Neuronal stem cell (in vitro differentiated cells): ENCODE measurements at places on chromosomes 7 and 10.

GRCh38 chr7:76364198-76364584 is 5.4 kb upstream of the YWHAG start:
- no peak for DNase-seq

DNA sequence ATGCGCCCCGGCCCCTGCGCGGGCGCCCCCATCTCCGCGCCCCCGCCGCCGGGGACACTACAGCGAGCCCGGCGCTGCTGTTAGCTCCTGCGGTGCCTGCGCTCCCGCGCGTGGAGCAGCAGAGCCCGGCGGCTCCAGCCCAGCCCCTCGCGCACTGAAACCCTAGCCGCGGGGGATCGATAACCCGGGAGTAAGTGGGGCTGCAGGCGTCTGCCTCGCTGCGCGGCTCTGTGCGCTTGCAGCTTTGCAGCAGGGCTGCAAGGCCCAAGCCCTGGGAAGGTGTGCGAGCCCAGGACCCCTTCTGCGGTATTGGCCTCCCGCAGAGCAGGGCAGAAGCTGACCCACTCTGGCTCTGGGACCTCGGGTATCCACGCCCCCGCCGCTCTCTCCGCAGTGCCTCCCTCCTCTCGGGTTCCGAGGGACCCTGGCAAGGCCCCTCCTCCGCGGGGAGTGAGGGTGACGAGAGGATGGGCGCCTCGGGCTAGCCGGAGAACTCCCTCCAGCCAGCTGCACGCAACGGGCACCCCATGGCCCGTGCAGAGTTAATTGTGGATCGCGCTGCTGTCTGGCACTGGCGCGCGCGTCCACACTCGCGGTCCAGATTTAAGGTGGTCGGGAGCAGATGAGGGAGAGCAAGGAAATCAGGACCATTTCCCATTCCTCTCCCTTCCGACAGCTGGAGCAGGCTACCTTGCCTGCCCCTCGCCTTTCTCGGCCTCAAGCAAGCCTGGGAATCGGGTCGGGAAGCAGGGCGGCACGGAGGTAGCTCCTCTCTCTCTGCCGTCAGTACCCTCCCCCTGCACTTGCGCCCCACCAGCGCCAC is 2.1 kb downstream of the SHH start:
- no peak for DNase-seq

DNA sequence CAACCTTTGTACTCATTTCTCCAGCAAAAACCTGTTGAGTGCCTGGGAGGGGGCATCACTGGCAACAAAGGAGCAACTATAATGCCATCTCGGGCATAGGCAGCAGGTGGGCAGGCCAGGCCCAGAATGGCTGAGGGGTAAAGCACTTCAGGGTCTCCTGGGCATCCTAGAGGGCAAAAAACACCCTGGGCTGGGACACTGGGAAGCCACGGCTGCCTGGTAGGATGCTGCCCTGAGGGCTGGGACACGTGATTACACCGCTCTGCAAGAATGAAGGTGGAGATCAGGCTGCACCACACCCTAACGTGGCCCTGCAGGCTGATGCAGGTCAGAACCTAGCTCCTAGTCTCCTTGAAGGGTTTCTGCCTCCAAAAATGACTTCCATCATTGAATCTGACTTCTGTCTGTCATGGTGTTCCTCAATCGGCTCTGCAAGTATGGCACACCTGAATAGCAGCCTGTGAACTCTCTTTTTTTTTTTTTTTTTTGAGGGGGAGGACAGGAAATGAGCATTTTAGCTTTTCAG is 4.5 kb upstream of the TRAPPC14 start:
- no peak for DNase-seq

DNA sequence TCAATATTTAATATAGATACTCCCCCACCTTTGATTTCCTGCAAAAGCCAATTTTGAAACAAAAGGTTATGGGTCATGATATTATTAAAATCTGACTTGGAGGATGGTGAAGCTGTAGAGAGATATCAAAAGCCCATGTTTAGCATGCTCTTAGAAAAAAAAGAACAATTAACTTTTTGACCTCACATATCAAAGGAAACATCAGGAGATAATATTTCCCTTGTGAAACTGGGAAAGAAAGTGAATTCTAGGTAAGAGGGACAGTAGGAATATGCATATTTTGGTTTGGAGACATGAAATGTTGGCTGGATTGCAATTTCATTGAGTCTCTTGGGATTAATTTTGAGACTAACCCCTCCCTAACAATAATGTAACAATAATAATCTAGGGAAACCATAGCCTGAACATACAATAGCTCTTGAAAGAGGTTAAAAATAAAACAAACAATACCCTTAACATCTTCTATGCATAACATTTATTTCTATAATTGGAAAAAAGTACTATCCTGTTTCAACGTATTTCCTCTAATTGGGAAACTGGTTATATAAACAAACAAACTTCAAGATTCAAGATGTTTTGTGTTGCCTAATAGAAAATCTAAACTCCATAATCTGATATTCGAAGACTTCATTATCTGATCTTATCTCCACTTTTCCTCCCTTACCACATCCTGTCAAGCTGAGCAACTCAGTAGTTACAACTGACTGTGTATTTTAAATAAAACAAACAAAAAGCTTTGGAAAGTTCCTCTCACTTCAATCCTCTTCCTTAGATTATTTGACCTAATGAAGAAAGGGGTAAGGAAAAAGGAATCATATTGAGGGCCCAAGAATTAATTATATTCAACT is 14.8 kb downstream of the TMEM26 start:
- DNase-seq: no peak

GRCh38 chr10:72645263-72645858 is 19.5 kb upstream of the MICU1 start:
- no peak for DNase-seq

DNA sequence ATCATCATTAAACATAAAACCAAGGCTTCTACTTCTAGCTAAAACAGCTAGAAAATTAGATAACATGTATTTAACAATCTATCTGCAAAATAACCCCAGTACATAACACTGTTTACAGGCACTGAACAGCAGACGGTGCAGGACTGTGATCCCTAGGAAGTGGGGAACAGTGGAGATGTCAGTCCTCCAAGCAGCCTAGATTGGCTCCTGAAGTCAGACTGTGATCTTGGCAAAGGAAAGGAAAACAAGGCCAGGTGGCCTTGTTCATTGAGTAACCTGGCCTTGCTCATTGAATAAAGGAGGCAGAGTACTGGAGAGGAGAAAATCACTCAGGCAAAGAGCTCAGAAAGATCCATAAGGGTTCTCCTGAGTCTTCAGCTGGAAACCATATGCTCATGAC is 77.7 kb upstream of the DIP2C start:
- no peak for DNase-seq

DNA sequence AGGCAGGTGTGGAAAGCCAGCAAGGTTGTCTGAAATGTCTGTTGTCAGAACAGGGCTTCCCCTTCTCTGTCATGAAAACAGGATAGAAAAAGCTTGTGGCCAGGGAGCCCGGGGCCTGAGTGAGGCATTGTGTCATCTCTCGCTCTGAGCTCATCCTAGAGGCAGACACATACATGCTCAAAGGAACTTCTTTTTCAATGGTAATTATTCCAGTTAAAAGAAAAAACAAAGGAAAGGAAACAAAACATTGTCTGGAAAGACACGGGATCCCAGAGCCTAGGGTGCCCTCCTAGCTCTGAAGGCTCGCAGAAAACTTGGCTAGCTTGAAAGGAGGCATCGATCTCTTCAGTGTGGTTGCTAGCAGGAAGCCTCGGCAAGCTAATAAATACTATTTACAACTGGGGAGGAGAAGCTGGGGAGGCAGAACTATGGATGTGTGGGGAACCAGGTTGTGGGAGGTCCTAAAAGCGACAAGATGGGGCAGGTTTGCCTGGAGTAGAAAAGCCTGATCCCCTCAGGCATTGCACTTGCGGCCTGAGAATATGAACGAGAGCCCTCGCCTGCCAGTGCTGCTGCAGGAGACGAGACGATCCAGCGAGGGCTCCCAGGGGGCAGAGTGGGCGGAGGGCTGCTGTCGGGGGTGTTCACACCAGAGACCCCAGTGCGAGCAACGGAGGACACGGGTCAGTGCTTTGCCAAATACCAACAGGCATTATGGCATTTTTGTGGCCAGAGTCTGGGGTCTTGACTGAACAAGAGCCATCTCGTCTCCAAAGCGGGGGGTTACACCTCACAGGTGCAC is 32.8 kb upstream of the DGKI start:
- no peak for DNase-seq

DNA sequence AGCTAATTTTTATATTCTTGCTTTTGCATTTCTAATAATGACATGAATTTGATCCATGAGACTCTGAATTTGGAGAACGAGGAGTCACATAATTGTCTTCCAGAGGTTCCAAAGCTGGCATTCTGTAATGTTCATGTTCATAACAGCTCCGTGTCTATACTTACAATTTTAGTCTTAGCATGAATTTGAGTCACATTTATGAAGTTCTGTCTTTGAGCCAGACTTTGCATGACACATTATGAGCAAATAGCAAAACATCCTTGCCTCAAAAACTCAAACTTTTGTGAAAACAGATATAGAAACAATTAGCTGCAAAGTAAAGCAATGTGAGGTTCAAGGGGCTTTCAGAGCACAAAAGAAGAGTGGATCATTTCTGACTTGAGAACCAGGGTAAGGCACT is 44.5 kb upstream of the CAV2 start:
- DNase-seq: no peak

GRCh38 chr10:72162978-72163377 is 52.8 kb upstream of the ANAPC16 start:
- no peak for DNase-seq

GRCh38 chr10:62185919-62186692 is 82.5 kb downstream of the RTKN2 start:
- no peak for DNase-seq

GRCh38 chr10:86698207-86698940 is 30.1 kb downstream of the LDB3 start:
- DNase-seq: no peak
